ENCODE measurements at places on chromosomes 1 and 21. TPM values are rescaled to one million over a fixed set of nuclear protein-coding genes. Genes with fewer than 3 reads are reported as not detected.

The DYNLT5 gene
- not detected for total RNA-seq

The PLEKHA6 gene
- total RNA-seq: 1.0 TPM

The SPRR1B gene
- total RNA-seq: not detected

The C21orf58 gene
- total RNA-seq: 36.0 TPM

The CELA2B gene
- not detected for total RNA-seq

The TSPAN1 gene
- total RNA-seq: not detected

The S100A8 gene
- total RNA-seq: not detected

The OR2L8 gene
- total RNA-seq: 0.45 TPM

The HNRNPCL1 gene
- not detected for total RNA-seq

The FLAD1 gene
- 40.8 TPM for total RNA-seq

The GCSAML gene
- 0.16 TPM for total RNA-seq

The IFI44L gene
- total RNA-seq: 120 TPM

The MROH7 gene
- 0.53 TPM for total RNA-seq

The ATP1A4 gene
- total RNA-seq: not detected

The C1orf74 gene
- 3.5 TPM for total RNA-seq

The KDM5B gene
- total RNA-seq: 82.2 TPM

The MFAP2 gene
- total RNA-seq: 0.37 TPM

The TBX15 gene
- not detected for total RNA-seq

The PADI3 gene
- not detected for total RNA-seq
